ENCODE measurements at places on chromosomes 2 and 18. TPM values are rescaled to one million over a fixed set of nuclear protein-coding genes. Genes with fewer than 3 reads are reported as not detected.

Gene GREB1L
- total RNA-seq, result under 0.01 TPM

Gene VWC2L
- under 0.01 TPM for total RNA-seq

Gene PJVK
- total RNA-seq, result 1.2 TPM

Gene HOXD13
- not detected for total RNA-seq
